Muscle of back (tissue), 13 donors: ENCODE measurements at places on chromosomes 2 and 18.

GRCh38 chr18:76459687-76460350 is 35.2 kb downstream of the ZNF516 start:
- peak; percentile 54 for DNase-seq

DNA sequence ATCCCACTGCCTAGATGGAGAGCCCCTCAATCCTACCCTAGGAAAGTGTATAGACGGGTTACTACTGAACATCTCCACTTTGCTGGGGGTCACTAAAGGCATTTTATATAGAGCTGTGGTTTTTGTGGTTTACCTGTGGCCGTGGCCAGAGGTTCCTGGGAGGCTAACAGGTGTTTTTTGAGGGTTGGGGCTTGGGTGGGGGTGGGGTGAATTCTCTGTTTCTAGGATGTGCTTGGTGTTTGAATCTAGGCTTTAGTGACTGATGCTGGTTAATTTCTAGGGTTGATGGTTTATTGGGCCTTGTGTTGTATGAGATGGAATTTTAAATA is 7.7 kb downstream of the HOXD8 start:
- no peak for DNase-seq

DNA sequence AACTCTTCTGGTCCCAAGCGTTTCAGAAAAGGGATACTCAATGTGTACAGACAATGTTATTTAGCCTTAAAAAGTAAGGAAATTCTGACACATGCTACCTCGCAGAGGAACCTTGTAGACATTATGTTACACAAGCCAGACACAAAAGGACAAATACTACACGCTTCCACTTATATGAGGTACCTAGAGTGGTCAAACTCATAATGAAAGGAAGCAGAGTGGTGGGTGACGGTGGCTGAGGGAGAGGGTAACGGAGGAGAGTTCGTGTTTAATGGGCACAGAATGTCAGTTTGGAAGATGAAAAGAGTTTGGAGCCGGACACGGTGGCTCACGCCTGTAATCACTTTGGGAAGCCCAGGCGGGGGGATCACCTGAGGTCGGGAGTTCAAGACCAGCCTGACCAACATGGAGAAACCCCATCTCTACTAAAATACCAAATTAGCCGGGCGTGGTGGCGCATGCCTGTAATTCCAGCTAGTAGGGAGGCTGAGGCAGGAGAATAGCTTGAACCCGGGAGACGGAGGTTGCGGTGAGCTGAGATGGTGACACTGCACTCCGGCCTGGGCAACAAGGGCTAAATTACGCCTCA is 1.4 kb downstream of the MCM6 start:
- no peak for DNase-seq

GRCh38 chr2:177264209-177264692 is 276 bp downstream of the NFE2L2 start:
- peak; percentile 93 for DNase-seq

DNA sequence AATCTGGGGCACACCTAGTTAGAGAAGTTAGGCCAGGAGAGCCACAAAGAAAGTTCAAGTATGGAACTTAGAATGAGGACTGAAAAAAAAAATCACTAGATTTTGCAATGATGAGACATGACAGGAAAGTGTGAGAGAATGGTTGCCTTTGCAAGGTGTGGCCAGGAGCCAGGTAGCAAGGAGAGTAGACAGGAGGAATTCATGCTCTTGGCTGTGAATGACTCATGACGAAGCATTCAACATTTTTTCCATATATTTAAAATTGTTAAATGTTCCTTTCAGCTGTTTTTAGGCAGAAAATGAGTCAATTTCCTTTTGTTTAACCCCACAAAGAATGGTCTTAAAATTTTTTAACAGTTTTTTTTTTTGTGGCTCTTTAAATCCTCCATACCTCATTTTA is 636.9 kb downstream of the PLCL1 start:
- no peak for DNase-seq

GRCh38 chr18:12772111-12772510 is 69.3 kb downstream of the PSMG2 start:
- DNase-seq = no peak

- no peak for DNase-seq
Measured at GRCh38 chr2:181041661-181042060, 61.3 kb downstream of the UBE2E3 start.

DNA sequence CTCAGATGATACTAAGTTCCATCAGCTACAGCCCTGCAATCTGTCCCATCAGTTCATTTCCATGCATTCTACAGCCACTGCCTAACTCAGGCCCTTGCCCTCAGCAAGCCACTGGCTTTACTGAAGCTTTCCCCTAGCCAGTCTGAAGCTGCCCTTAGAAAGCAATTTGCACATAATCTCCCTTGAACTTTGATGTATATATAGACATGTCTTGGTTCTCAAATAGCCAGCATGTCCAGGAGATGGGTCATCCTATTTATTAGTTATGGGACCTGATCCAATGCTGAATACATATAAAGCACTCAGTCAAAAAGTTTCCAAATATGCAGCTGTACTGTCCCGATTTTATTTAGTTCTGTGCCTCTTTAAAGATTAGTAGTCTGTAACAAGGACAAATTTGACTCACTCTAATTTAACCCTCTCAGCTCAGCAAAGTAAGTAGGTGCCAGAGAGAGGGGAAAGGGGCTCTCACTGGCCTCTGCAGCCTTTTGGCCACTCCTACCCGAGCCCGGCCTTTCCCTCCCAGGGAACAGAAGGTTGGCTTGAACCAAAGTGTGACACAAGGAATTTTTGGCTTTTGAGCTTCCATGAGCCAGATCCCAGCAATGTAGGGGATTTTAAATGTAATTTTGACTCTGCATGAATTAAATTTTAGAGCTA is 70.7 kb downstream of the CCDC93 start:
- DNase-seq = no peak

- DNase-seq = peak; percentile 26
Measured at GRCh38 chr18:13893418-13893760, 21.9 kb downstream of the MC2R start.

GRCh38 chr2:23427976-23428375 is 43.0 kb downstream of the KLHL29 start:
- no peak for DNase-seq

- no peak for DNase-seq
Measured at GRCh38 chr2:64797881-64798575, 144.3 kb upstream of the SERTAD2 start.

DNA sequence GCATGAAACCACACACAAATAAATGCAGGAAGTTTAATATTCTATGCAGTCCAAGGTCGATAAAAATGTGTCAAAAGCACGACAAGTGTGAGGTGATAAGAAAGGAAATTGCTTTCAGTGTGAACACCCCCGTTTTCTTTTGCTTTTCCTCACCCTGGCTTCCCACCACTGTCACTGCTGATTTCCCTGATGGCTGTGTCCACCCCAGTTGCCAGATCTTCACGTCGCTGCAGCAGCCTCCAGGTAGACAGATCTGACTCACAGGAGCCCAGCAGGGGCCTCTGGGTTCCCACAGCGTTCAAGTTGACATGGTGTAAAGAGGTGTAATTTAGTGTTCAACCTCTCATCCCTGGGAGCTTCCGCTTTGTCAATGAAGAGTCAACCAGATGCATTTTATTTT is 128.0 kb upstream of the TACR1 start:
- no peak for DNase-seq

GRCh38 chr2:39120771-39121522 is at the start of gene SOS1:
Gene SOS1, minus strand, starts transcription at chr2:39121051. Its CDS starts 629 bp downstream, at chr2:39120422.
- peak; percentile 95 for DNase-seq

- DNase-seq = no peak
Measured at GRCh38 chr2:147101941-147102790, 742.7 kb upstream of the ACVR2A start.

- DNase-seq = no peak
Measured at GRCh38 chr2:54669677-54670484, 53.6 kb upstream of the EML6 start.

DNA sequence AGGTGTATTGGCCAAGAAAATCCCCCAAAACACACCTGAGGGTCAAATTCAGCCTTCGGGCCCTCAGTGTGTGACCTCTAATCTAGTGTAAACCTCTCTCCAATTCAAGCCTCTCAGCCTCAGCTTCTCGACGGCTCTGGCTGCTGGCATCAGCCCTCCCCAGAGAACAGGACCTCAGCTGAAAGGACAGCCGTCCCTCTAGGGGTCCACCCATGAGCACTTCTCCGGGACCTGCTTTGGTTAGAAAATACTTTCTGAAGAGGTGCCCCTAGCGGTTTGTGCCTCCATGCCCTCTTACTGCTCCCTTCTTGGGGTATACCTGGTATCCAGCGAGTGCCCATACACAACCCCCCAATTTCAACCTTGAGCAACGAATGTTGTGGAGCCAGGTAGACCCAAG is 48.8 kb downstream of the INHBB start:
- no peak for DNase-seq

- DNase-seq = no peak
Measured at GRCh38 chr2:176446718-176447414, 177.6 kb downstream of the MTX2 start.

- DNase-seq = peak; percentile 89
Measured at GRCh38 chr2:181891258-181891965, at the start of gene ITPRID2. Gene ITPRID2, plus strand, starts transcription at chr2:181891730. Its CDS starts 337 bp downstream, at chr2:181892067.

DNA sequence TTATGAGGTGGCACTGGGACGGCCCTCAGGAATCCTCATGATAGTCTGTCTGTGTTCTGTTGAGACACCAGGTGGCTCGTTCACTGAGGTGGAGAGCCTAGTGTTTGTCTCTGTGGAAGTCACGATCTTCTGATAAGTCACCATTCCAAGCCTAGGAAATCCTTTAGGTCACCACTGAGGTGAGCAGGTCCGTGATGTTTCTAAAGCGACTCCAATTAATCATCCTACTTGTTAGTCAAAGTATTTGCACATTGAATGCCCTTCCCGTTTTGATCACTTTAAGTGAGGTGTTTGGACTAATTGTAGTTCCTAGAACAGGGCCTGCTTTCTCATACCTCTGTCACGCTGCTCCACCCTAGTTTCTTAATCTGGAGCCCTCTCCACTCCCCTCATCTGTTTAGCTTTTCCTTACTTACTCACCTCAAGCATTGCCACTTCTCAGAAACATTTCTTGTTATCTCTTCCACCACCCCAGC is 28.0 kb upstream of the DSG3 start:
- no peak for DNase-seq
